ENCODE measurements at places on chromosomes 1 and 21.

DNA sequence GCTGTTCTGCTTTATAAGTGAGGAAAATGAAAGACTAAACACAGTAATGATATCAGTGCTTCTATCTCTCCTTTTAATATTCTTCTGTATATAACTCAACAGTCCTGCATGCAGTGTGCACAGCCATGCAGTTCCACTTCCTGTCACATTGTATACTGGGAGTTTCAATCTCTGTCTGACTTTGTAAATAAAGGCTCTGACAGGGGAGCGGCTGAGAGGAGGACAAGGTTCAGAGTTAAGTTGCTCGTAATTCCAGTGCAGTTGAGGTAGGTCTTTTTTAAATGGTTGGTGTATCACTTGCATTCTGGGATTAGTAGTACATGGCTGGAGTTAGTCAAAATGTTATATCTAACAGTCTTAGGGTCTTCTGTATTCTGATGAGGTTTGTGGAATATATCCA is 264.5 kb downstream of the OLFM3 start:
- no peak for DNase-seq

- DNase-seq, result no peak
Measured at GRCh38 chr1:119136401-119136800, 4.1 kb downstream of the WARS2 start.

GRCh38 chr1:225548140-225548857 is 104.6 kb downstream of the ENAH start:
- no peak for DNase-seq

DNA sequence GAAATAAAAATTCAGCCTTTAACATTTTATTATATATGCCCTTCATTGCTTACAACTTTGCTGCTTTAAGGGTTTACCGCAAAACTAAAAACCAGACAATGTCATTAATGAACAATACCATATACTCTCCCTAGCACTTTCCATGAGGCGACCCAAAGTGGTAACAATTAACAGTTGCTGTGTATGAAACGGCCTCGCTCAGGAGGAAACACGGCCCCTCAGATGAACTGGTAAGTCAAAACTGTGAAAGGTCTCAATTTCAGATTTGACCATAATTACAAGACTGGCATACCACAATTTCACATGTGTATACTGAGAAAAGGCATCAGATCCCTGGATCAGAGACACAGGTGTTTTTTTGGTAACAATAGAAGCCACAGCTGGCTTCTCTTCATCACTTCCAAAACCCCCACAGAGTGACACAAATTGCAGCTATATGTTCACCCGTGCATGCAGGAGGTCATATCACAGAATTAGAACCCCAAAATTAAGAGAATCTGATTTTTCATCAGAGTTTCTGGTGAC is 611.9 kb upstream of the ADAMTS5 start:
- DNase-seq, result no peak

DNA sequence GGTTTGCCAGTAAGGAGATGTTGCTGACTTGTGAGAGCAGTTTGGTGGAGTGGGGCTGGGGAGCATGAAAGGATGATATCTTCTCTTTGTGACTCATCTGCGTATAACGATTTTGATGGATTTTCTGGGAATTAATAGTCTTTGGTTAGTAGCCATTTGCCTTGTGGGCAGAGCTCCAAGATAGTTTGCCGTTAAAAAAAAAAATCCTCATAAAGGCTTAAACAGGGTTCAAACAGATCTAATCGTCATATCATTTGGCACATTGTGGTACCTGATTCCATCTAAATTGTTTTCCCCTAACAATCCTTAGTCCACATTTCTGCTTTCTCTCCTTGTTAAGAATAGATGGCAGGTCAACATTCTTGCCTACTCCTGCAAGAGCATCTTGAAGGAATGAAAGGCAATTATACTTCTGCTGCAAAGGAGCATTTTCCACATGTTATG is 168.0 kb downstream of the PPP1R12B start:
- DNase-seq, result no peak

- DNase-seq, result no peak
Measured at GRCh38 chr1:116262207-116262994, 110.6 kb upstream of the ATP1A1 start.

- DNase-seq, result no peak
Measured at GRCh38 chr1:82704393-82704792, 903.7 kb downstream of the ADGRL2 start.

DNA sequence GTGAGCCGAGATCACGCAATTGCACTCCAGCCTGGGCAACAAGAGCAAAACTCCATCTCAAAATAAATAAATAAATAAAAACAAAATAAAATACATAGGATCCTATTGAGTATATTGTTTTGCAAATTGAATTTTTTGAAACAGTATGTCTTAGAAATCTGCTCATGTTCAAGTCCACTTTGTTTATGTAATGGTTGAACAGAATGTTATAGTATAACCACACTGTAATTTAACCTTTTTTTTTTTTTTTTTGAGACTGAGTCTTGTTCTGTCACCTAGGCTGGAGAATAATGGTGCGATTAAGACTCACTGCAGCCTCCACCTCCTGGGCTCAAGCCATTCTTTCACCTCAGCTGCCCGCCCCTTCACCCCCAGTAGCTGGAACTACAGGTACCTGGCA is 31.4 kb downstream of the PARK7 start:
- DNase-seq, result no peak

- DNase-seq, result no peak
Measured at GRCh38 chr1:56394298-56394697, 185.1 kb downstream of the PLPP3 start.

GRCh38 chr1:53957194-53957818 is 11.2 kb downstream of the LRRC42 start:
- no peak for DNase-seq

DNA sequence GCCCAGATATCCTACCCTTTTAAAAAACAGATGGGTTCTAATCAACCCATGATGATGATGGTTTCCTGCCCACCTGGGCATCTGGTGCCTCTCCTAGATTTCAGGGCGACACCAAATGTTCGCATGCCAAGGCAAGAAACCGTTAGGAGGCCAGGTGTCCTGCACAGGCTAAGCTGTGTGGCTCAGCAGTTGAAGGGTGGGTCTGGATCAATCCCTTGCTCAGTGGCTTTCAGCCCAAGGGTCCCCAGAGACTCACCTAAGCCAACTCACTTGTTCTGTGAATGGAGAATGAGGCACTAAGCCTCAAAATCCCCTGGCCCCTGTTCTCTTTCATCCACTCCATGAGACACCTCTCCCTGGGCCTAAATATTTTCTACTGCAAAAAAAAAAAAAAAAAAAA is 169.1 kb upstream of the EDN2 start:
- no peak for DNase-seq

- no peak for DNase-seq
Measured at GRCh38 chr1:206596319-206596666, 16.0 kb downstream of the EIF2D start.

DNA sequence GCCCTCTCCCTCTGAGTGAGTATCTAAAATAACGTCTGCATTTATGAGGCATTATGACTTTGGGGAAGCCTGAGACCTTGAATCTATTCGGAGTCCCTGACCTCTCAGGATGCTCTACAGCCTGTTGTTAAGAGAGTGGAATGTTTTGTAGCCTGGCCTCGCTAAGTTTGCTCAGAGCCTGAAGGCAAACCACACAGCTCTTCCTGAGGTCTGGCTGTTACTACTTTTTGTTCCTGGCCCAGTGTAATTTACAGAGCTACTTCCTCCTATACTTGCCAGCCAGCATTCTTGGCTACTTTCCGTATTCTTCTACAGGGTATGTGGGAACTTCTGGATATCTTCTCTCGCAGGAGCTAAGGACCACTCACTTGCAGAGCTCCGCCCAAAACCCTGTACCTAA is 3.6 kb upstream of the ZMYM4 start:
- no peak for DNase-seq

DNA sequence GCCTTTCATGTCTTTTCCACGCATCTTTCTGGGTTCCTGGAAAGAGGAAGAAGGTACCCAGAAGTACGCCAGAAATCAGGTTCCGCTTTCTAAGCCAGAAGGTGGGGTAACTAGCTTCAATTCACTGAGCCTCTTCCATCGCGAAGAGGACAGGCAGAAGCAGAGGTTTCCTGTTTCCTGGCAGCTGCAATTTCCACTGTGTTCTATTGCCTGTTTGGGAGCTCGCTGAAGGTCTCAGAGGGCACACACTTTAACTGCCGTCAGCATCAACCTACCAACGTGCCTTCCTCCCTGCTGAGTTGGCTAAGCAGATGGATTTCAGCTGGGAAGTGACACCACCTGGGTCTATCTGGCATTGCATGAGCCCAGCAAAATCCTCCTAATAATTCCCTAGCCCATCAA is 10.0 kb downstream of the NCF2 start:
- DNase-seq, result no peak

DNA sequence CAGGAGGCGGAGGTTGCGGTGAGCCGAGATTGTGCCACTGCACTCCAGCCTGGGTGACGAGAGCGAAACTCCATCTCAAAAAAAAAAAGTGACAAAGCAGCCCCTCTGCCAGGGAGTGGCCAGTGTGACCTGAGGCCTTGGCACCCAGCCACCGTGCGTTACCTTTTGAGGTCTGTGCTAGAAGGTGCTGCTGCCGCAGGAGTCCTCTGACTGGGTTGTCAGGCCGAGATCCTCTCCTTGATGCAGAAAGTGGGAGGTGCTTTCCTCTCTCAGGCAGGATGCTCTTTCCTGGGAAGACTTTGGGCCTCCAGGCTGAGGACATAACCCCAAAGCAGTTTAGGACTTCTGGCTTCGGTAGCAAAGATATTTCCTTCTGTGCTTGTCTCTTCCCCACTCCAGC is 280.5 kb upstream of the VAMP3 start:
- no peak for DNase-seq
